SHP77 (cell line): ENCODE measurements at places on chromosomes 11 and 22.

DNA sequence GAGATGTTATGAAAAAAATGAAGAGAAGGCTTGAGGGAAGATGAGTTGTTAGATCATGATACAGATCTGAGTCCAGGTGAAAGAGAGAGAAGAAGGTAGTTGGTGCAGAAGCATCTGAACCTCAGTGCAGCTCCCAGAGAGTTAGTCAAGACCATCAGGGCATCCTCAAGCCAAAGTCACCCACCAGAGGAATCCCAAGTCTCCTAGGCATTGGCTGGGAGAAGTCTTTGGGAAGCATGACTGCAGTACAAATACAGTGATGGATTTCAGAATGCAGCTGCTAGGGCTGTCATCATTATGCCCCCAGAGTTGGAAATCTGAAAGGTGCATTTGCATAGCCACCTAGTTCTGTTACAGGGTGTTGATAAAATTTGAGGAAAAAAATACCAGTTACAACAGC lies 59.7 kb upstream of the GALNT18 start:
- DNase-seq = no peak

GRCh38 chr11:131809203-131809918 lies 438.9 kb downstream of the NTM start:
- DNase-seq = no peak

DNA sequence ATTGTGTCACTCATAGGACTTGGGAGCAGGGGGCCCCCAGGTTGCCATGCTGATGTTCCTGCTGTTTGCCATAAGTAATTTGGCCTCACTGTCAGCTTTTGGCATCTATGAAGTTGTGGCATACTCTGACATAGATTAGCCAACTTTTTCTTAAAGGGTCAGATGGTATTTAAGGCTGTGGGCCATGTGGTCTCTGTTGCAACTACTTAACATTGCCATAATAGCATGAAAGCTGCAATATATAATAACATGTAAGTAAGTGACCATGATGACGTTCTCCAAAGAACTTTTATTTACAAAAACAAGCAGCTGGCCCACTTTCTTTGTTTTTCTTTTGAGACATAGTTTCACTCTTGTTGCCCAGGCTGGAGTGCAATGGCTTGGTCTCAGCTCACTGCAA lies 2.2 kb upstream of the TMEM216 start:
- DNase-seq = no peak

- DNase-seq = peak; percentile 12
Observed at GRCh38 chr22:26797910-26798309, 140.5 kb downstream of the MIAT start.

DNA sequence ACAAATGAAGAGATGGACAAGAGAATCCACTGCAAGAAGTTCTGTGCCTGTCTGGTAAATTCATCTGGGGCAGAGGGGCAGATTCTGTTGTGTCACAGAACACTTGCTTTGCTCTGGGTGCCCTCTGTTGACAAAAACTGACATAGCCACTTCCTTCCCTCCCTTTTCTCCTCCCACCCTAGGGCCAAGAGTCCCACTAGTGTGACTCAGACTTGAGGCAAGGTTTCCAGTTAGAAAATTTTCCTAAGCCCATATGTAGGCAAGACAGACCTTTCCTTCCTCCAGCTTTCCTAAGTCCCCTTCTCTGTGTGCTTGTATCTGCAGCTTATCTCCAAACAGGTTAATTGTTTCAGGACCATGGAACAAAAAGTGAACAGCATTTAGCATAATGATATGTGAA lies 106.8 kb downstream of the RBFOX2 start:
- DNase-seq = peak; percentile 49

DNA sequence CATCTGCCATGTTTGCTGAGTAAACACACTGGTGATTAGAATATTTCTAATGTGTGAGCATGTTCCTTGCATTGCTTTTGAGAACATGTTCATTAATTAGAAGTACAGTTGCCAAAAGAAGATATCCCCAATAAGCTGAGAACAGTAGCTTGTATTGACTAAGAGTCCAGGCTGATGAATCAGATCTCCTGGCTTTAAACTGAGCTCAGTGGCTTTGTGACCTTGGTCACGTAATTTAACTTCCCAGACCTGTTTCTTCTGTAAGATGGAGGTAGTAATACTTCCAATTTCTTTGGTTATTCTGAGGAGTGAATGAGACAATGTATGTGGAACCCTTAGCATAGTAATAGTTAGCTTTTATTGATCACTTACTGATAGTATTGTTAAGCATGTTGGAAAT lies 61.9 kb downstream of the CYB5R2 start:
- no peak for DNase-seq

DNA sequence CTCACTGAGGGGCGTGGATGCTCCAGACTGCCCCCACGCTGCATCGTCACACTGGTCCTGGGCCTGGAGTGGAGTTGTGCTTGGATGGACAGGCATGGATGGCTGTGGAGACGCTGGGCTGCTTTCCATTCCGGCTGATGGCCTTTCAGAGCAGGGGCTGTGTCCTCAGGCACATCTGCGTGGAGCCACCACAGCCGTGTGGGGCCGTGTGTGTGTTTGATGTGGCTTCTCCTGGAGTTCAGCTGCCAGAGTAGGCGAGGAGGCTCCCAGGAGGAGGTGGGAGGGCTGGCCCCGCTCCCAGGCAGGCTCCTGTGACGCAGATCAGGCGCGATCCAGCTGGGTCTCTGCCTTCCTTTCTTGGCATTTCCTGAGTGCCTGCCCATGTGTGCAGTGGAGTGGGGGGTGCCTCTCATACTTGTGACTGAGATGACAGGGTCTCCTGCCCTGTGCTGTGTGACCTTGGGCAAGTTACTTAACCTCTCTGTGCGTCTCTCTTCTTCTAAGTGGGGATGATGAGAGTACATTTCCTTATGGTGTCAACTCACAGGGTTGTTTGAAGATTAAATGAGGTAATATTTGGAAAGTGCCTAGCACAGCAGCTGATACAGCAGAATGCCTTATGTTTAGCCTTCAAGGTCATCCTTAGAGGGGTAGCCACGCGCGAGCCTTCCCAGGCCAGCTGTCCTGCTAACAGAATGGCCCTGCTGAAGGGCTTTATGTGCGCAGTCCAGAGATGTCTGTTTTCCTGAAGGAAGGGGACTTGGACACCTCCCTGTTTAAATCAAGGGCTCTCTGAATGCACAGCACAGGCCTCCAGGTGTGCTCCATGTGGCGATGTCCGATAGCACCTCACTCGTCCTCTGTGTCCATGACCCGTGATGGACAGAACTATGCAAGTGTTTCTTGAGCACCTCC lies 33.5 kb downstream of the GLB1L2 start:
- no peak for DNase-seq

DNA sequence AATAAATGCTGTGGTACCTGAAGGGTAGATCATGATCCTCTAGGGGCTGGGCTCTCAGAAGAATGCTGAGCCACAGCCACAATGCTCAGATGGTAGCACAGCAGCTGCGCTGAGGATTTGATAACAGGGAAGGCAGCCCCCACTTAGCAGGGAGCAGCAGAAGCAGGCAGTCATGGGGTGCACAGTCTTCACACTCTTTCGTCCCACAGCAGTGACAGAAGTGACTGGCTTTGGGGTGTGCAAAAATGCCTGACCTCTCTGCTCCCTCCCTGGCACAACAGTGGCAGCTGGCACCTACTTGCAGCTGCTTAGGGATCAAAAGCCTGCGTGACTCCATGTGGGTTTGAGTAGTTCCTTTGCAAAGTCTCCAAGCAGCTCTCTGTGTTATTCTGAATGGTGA lies 1349.8 kb upstream of the RAG2 start:
- DNase-seq = no peak

GRCh38 chr11:2102132-2102882 lies 36.9 kb downstream of the IGF2 start:
- no peak for DNase-seq

DNA sequence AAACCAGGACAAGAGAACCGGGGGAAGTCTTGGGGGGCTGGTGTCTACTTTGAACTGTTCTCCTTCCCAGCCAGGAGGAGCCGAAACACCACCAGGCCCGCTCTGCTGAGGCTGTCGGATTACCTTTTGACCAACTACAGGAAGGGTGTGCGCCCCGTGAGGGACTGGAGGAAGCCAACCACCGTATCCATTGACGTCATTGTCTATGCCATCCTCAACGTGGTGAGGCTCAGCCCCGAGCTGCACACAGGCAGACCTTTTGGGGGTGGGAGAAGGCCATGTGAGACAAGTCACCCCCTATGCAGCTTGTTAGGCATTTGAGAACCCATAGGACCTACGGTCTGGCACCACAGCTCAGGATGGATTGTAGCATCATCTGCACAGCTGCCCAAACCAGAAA lies 2.8 kb downstream of the HTR3A start:
- no peak for DNase-seq
